Esophagus muscularis mucosa (tissue), 4 donors: ENCODE measurements at places on chromosomes 11 and 22. TPM values are rescaled to one million over a fixed set of nuclear protein-coding genes. Genes with fewer than 3 reads are reported as not detected.

The TEX12 gene
- 4.2 TPM for total RNA-seq

The SOX6 gene
- 1.7 TPM for total RNA-seq

DNA sequence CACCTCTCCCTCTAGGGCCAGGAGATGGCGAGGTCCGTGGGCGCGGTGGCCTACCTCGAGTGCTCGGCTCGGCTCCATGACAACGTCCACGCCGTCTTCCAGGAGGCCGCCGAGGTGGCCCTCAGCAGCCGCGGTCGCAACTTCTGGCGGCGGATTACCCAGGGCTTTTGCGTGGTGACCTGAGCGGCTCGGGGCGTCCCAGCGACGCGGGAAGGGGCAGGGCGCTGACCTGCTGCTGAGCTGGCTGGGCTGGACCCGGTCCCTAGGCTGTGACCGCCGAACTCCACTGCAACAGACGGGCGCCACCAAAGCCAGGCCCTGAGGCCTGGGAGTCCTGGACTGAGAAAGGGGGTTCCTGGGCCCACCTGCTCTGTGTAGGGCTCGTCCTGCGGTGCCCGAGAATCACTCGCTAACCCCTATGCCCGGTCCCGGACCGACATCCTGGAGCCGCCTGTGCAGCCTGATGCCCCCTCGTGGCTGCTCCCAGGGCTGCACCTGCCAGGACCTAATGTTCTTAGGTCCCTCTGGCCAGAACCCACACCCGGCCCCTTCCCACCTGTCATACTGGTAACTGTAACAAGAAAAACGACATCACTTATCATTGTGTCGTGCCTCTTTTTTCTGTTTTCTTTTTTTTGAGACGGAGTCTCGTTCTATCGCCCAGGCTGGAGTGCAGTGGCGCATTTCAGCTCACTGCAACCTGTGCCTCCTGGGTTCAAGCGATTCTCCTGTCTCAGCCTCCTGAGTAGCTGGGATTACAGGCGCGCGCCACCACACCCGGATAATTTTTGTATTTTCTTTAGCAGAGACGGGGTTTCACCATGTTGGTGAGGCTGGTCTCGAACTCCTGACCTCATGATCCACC lies 15.0 kb downstream of the RHOD start:
- H3K27me3 ChIP-seq: no peaks in the 10 kb centered on the region
- no peak for DNase-seq
- H3K4me1 ChIP-seq: peaks cover 7% of the 10 kb centered on the region
- peak overlapping the region; percentile 30 for H3K4me3 ChIP-seq
- H3K27ac ChIP-seq: no peak overlapping the region
- peaks cover 6% of the 10 kb centered on the region for H3K36me3 ChIP-seq

The CHST1 gene
- total RNA-seq: 6.9 TPM

DNA sequence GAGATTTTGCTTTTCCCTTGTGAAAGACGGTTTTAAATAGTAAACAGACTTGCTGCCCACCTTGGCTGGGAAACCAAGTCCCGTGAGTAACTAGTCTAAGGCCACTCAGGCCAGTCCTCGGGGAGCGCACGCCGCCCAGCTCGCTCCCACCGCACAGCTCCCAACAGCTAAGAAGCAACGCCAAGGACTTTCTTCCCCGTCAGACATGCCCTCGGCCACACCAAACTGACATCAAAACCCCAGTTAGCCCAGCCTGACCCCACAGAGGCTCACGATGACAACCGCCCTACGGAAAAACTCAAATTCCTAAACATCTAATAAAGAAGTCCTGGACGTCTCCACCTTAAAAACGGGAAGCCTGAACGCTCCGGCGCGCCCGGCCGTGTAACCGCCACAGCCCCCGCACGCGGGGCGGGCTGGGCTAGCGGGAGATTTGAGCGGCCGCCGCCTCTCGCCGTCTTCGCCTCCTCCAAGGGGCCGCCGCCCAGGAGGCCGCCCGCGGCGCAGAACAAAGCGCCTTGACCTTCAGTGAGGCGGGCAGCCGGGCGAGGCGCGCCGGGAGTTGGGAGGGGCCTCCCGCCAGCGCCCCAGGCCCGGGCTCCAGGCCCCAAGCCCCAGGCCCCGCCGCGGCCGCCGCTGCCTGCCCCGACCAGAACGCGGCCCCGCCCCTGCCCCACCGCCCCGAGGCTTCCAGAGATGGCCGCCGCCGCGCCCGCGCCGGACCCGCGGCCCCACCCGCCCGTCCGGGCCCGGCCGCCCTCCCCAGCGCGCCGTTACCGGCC lies 486 bp downstream of the NAP1L4 start:
- H3K27me3 ChIP-seq: no peaks in the 10 kb centered on the region
- H3K27ac ChIP-seq: peak overlapping the region; percentile 91
- H3K36me3 ChIP-seq: no peaks in the 10 kb centered on the region
- H3K4me1 ChIP-seq: peaks cover 39% of the 10 kb centered on the region

- no peak overlapping the region for H3K27ac ChIP-seq
- H3K27me3 ChIP-seq: no peaks in the 10 kb centered on the region
- H3K4me1 ChIP-seq: peaks cover 4% of the 10 kb centered on the region
- H3K4me3 ChIP-seq: no peak overlapping the region
- peaks cover 96% of the 10 kb centered on the region for H3K36me3 ChIP-seq
Measured at GRCh38 chr22:31439808-31440207, 40.4 kb downstream of the DRG1 start.

GRCh38 chr11:61754534-61755482 lies 2.4 kb downstream of the MYRF start:
- peaks cover 14% of the 10 kb centered on the region for H3K4me1 ChIP-seq
- H3K27me3 ChIP-seq: peaks cover 36% of the 10 kb centered on the region
- no peak overlapping the region for H3K4me3 ChIP-seq
- no peak overlapping the region for H3K27ac ChIP-seq
- no peak for DNase-seq
- H3K36me3 ChIP-seq: no peaks in the 10 kb centered on the region

- no peak for DNase-seq
- peaks cover 41% of the 10 kb centered on the region for H3K27me3 ChIP-seq
- no peaks in the 10 kb centered on the region for H3K36me3 ChIP-seq
- peak within 1 kb of the TSS; percentile 63 for H3K4me3 ChIP-seq
- peaks cover 66% of the 10 kb centered on the region for H3K4me1 ChIP-seq
Measured at GRCh38 chr22:50529897-50530579, at the start of gene TYMP. Gene TYMP (minus strand): TSS chr22:50530012. CDS start chr22:50529709, 303 bp downstream.

DNA sequence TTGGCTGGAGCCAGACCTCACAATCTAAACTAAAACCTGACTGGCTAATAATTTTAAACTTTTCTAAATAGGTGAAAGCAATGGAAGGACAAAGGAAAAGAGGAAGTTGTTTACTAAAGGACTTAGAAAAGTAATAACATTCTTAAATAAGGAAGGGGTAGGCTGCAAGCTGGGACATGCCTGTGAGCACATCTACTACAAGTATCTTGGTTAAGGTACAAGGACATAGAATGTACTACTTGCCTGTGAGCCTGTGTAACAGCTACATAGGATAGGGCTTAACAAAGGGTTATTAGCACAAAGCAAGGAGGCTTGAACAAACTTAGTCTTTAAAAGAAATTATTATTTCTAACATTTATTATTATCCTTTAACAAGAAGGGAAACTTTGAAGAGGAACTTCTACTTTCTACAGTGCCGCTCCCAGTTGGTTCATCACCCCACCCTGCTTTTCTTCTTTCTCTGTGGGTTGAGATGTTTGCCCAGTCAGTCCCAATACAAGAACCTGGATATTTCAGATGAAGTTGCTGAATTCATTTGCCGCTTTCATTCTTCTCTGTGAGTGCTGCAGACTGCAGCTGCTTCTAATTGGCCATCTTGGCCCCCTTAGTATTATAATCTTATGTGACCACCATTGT lies 87.5 kb downstream of the PRMT3 start:
- H3K4me3 ChIP-seq: no peak overlapping the region
- no peak for DNase-seq
- H3K4me1 ChIP-seq: peaks cover 12% of the 10 kb centered on the region
- H3K27ac ChIP-seq: peak overlapping the region; percentile 30
- H3K36me3 ChIP-seq: no peaks in the 10 kb centered on the region

DNA sequence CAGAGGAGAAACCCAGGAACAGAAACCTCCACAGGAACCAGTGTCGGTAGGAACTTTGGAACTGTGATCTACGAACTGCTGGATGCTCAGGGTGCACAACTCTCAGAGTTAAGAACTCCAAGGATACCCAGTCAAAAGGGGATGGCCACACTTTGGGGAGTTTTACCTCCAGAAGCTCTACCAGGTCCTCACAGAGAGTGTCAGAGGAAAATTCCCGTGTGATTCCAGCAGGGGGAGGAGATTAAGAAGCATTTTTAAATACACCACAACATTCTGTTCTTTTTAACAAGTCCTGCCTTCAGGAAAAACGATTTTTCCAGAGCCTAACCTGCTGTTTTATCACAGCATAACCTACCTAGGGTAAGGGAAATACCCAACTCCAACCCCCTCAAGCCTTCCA lies 104.0 kb downstream of the SOX6 start:
- no peaks in the 10 kb centered on the region for H3K36me3 ChIP-seq
- H3K4me1 ChIP-seq: no peaks in the 10 kb centered on the region
- H3K27me3 ChIP-seq: no peaks in the 10 kb centered on the region
- H3K27ac ChIP-seq: no peak overlapping the region
- DNase-seq: no peak
- H3K4me3 ChIP-seq: no peak overlapping the region

The GRM5 gene
- total RNA-seq: not detected

The CD248 gene
- 37.8 TPM for total RNA-seq

The AQP11 gene
- total RNA-seq: 0.69 TPM

DNA sequence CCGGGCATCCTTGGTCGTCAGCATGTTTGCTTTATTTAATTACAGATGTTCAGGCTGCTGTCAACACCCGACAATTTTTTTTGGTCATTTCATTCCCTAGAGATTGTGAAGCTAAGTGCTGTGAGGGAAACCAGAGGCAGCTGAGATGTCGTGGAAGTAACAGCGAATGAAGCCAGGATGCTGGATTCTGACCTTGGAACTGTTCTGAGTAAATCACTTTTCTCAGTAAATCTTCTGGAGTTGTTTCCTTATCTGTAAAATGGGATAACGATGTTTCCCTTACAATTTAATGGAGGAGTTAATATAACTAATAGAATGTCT lies 390 bp upstream of the CKAP5 start:
- H3K27me3 ChIP-seq: no peaks in the 10 kb centered on the region
- peak overlapping the region; percentile 82 for H3K27ac ChIP-seq
- no peak for DNase-seq
- peak overlapping the region; percentile 94 for H3K4me3 ChIP-seq
- H3K36me3 ChIP-seq: no peaks in the 10 kb centered on the region
